Hepatic stellate cell (primary cell): ENCODE measurements at places on chromosomes 5 and 9.

DNA sequence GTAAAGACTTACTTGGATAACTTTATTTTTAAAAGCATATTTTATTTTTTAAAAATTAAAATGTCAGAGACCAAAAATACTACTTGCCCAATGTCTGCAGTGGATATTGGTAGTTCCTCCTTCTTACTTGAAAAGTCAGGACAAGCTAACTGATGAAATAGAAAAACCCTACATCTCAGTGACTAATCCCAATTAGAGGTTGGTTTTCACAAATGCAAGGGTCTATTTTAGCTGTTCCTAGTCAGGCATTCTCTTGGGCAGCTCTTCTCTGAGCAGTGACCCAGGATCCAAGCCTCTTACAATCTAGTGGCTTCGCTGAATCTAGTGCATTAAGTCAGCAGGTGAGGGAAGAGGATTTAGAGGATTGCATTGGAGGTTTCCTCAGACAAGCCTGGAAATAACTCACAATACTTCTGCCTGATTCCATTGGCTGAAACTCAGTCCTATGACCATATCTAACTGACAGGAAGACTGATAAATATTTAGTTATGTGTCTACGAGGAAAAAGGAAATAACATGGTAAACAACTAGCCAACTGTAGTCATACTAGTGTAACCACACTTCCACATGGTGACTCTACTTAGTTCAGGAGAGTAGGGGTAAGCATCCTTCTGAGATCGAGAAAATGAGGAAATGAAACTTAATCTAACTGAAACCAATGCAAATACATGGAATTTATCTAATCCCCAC, 34.2 kb upstream of the MIER3 start:
- DNase-seq: no peak

DNA sequence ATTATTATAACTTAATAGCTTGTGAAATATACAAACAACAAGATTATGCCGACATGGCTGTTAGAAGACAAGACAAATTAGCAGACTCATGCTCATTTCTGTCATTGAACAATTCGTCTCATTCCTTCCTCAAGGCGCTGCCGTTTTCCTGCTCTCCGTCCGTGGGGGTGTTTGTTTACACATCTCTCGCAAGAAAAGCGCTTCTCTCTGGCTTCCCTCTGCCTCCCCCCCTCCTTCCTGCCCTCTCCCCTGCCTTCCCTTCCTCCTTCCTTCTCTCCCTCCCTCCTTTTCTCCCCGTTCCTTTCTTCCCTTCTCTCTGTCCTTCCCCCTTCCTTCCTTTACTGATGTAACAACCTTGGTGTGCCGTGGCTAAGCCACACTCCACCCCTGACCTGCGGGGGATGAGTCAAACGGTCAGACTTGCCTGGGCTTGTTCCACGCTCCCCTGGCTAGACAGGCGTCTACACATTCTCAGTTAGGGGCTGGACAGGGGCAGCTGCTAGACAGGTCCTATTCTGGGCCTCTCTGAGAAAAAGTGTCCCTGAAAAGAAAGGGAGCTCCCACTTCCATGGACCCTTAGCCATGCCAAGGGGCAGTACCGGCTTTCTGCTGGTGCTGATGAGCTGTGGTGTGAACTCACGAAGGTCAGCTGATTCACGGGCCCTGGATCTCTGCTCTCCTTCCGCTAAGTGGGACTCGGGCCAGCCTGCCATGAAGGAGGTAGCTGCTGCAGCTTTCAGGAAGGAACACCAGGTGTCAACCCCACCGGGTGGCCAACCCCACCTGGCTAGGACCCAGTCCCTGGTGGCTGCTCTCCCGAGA, 32.0 kb upstream of the SPTLC1 start:
- DNase-seq: peak; percentile 81

GRCh38 chr9:110546411-110546871, 33.1 kb downstream of the SVEP1 start:
- DNase-seq: peak; percentile 12

DNA sequence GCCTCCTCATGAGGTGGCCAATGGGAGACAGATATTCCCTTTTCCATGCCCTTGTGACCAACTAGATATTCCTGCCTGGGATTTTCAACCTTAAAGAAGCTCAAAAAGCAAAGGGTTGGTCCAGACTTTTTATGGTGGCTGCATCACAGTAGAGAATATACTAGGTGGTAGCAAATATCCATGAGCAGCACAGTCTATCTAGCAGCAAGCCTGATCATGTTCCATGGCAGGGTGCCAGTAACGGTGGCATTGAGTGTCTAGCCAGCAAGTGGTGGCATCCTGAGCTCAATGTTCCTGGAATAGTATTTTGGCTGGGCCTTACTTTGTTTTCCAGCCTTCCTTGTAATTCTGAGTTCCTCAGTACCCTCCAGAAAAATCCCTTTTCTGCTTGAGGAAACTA, 25.8 kb downstream of the CDC25C start:
- DNase-seq: no peak

DNA sequence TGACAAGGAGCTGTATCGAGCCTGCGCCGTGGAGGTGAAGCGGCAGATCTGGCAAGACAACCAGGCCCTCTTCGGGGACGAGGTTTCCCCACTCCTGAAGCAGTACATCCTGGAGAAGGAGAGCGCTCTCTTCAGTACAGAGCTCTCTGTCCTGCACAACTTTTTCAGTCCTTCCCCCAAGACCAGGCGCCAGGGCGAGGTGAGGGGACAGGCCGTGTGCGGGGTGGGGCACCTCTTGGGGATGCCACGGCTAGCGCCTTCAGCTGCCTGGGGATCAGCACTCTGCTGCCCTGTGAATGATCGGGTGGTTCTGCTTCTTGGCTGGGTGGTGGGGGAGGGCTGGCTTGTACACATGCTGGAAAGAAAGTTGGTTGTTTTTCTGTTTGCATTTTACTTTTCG, 1.7 kb downstream of the NELFB start:
- no peak for DNase-seq

DNA sequence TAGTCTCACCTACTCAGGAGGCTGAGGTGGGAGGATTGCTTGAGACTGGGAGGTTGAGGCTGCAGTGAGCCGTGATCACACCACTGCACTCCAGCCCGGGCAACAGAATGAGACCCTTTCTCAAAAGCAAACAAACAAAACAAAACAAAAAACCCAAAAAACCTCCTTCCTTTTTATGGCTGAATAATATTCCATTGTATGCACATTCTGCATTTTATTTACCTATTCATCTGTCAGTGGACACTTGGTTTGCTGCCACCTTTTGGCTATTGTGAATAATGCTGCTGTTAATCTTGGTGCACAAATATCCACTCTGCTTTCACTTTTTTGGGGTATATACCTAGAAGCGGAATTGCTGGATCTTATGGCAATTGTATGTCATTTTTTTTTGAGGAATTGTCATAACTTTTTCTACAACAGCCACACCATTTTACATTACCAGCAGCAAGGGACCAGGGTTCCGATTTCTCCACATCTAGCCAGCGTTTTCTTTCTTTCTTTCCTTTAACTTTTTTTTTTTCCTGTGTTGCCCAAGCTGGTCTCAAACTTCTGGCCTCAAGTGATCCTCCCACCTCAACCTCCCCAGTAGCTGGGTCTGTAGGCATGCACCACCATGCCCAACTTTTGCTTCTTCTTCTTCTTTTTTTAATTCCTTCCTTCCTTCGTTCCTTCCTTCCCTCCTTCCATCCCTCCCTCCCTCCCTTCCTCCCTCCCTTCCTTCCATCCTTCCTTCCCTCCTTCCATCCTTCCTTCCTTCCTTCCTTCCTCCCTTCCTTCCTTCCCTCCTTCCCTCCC, 30.6 kb downstream of the NKX2-5 start:
- DNase-seq: no peak

- no peak for DNase-seq
Observed at GRCh38 chr5:30287890-30288289, 905.6 kb upstream of the CDH6 start.

DNA sequence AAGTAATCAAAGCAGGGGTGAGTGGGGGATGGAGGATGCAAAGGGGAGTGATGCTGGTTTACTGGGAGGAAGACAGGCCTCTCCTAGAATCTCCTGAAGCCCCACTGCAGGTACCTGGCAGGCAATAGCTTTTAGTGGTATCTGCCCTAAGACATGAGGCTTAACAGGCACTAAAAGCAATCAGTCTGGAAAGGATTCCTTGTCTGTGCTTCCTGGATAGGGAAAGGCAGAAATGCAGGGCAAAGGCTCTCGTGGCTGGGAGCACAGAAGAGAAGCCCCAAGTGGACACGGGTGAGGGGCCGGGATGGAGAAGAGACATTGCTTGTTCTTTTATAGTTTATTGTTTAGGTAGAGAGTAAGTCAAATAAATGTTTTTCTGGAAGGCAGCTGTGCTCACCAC, 40.1 kb downstream of the CCNJL start:
- no peak for DNase-seq

DNA sequence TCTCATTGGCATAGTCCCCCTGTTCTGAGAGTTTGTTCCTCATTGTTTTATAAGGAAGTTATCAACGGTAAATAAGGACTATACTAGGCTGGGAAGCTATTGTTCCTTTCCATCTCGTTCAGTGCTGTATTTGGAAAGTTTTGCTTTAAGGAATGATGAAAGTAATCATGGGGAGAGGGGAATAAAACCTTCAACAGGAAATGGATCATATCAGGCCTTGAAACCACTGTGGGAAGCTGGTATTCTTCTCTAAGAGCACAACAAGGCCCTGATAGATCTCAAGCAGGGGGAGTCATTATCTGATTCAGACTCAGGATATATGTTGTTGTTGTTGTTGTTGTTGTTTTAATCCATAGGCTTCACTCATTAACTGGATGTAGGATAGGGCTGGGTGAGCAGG, 474.5 kb downstream of the ENC1 start:
- no peak for DNase-seq

DNA sequence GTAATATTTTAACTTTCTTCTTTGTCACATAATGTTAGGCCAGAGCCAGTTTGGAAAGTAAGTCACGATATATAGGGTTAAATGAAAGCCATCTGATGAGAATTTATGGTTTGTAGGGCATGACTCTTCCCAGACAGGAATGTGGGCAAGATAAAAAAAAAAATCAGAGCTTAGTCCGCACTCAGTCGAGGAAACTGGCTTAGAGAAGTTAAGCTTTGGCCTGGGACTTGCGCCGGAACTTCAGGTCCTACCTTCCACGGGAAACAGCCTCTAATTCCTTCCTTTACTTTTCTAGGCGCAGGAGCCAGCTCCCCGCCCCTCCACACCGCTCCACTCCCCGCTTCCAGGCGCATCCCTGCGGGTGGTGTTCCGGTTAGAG, 475 bp downstream of the DDX31 start:
- peak; percentile 53 for DNase-seq

DNA sequence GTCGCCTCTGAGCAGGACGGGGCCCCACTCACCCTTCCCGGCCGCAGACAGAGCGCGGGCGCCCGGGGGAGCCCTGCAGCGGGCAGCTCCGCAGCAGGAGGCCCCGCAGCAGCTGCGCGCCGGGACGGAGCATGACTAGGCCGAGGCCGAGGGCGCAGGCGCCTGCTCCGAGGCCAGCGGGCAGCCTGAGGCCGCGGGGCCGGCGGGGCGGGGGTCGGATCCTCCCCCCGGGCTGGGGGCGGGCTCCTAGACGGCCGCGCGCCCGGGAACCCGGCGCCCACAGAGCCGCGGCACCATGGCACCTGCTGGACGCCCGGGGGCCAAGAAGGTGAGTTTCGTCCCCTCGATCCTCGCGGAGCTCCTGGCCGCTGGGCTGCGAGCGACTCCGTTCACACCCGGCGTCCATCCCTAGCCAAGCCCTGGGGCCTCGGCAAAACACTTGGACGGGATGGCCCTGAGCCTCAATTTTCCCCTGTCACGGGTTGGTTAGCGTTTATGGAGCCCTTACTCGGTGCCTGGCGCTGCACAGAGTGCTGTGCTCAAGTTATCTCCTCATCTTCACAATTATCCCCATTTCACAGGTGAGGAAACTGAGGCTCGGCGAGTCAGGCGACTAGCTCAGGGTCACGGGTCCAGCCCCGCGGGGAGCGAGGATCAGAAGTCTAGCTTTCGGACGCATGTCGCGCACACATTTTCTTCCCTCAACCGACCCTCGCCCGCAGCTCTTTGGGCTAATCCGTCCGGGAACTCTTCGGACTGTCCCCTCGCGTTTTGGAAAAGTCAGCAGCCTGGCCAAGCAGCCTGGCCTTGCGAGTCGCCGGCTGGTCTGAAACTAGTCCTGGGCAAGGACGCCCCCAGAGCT, at the start of the genes BHMT2 and DMGDH:
Gene BHMT2, plus strand, starts transcription at position 280 of the 862 bp plus-strand sequence. Its CDS starts 16 bp downstream, at position 296.
Gene DMGDH, minus strand, starts transcription at position 187 of the 862 bp plus-strand sequence. Its CDS starts 54 bp downstream, at position 133.
- DNase-seq: peak; percentile 56

- DNase-seq: no peak
Observed at GRCh38 chr5:146818822-146819221, 59.7 kb downstream of the PPP2R2B start.

- DNase-seq: no peak
Observed at GRCh38 chr5:9833871-9834270, 203.7 kb upstream of the TAS2R1 start.
